Foreskin melanocyte (primary cell): ENCODE measurements at places on chromosomes 5 and 9.
A peak's percentile ranks its signal among the peaks of the same experiment; 100 is the strongest.

GRCh38 chr9:99057665-99058625 is 47.0 kb upstream of the TGFBR1 start:
- DNase-seq = peak; percentile 72

- peak; percentile 45 for DNase-seq
These were observed 80.9 kb downstream of the FOXD1 start for GRCh38 chr5:73367650-73368049.

GRCh38 chr5:3602785-3603502 is 7.3 kb downstream of the IRX1 start:
- no peak for DNase-seq

- DNase-seq = no peak
These were observed 6.4 kb upstream of the FCHO2 start for GRCh38 chr5:72949481-72949880.

DNA sequence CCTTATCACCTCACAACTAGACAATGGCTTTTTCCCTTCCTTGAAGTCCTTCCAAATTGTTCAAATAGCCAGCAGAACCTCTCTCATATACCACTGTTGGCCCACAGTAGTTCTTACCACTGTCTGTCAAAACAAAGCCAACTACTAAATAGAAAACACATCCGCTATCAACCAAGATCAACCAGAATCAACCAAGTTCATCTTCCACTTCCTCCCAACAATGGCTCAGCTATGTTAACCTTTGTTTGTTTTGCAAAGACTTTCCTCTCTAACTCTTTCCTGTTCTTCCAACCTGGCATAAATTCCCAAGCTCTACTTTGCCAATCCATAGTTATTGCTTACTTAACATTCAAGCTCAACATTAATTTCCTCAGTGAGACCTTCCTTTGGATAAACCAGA is 15.2 kb downstream of the ELL2 start:
- no peak for DNase-seq
